Liver (tissue), 10 donors: ENCODE measurements at places on chromosomes 5 and 9.

DNA sequence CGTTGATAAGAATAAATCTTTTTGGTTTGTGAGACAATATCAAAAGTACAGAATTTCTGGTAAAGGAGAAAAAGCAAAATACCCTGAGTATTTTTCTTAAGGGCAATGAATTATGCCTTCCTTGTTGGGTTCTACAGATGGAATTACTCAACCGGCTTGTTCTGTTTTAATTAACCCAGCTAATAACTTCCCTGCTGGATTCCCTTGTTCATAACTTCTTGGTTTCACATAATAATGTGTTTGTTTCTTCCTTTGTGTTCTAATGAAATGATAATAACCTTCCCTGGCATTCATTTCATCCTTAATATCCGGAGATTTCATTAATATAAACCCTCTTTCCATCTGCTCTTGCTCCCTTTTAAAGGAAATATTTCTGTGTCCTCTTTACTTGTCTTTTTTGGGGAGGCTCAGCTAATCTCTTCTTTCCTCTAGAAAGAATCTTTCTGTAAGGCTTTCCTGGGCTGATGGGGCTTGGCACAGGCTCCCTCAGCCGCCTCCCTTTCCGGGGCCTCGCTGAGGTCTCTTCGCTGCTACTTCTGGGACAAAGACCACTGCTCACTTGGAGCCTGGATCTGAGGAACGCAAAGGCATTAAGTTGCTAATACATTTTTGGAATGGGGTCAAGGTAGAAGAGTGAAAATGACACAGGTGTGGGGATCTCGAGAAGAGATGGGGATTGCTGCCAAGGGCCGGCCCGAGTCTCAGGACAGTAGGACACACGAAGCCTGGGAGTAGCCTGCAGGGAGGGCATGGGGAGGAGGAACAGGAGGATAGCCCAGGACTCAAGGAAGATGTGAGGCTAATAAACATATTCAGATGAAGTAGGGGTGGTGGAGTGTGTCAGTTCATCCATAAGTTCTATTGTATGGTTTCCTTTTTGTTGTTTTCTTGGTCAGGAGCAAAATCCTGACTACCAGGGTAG is 118.5 kb downstream of the NRG2 start:
- DNase-seq: no peak

GRCh38 chr5:72855821-72856220 is 39.4 kb downstream of the TNPO1 start:
- no peak for DNase-seq

GRCh38 chr9:136059851-136060670 is 35.0 kb downstream of the NACC2 start:
- no peak for DNase-seq

DNA sequence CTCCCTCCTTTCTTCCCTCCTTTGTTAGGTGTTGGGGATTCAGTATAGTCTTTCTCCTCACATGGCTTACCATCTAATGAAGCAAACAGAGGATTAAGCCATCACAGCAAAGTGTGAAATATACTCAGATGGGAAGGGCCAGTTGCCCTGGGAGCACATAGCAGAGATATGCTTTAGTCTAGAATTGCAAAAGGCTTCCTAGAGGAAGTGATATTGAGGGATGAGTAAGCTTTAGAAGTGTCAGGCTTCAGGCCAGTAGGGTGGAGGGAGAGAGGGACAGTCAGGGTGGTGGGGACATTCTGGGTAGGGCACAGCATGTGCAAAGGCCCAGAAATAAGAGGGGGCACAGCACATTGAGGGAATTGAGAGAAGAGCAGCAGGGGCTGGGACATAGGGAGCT is 46.2 kb upstream of the GLRA1 start:
- DNase-seq: no peak

DNA sequence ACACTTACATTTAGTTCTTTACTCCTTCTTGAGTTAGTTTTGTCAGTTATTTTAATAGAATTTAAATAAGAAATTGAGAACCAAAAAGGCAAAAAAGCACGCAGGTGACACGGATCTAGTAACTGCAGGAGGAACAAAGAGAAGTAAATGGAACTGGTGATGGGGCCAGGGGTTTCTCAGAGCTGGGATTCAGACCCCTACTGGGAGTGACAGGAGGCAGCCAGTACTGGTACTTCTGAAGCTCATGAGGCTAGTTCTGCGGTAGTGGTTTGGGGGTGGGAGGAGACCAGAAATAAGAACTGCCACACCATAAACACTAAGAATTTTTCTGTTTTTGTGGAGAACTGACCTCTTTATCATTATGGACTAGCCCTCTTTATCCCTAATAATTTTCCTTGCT is 48.2 kb downstream of the OXCT1 start:
- no peak for DNase-seq

- no peak for DNase-seq
Observed at GRCh38 chr9:133134388-133135145, 13.5 kb upstream of the RALGDS start.

- DNase-seq: no peak
Observed at GRCh38 chr5:101995585-101995984, 300.5 kb downstream of the SLCO4C1 start.

- DNase-seq: no peak
Observed at GRCh38 chr5:103808464-103809106, 246.0 kb upstream of the NUDT12 start.

GRCh38 chr5:137681191-137681590 is 54.7 kb downstream of the KLHL3 start:
- DNase-seq: no peak

DNA sequence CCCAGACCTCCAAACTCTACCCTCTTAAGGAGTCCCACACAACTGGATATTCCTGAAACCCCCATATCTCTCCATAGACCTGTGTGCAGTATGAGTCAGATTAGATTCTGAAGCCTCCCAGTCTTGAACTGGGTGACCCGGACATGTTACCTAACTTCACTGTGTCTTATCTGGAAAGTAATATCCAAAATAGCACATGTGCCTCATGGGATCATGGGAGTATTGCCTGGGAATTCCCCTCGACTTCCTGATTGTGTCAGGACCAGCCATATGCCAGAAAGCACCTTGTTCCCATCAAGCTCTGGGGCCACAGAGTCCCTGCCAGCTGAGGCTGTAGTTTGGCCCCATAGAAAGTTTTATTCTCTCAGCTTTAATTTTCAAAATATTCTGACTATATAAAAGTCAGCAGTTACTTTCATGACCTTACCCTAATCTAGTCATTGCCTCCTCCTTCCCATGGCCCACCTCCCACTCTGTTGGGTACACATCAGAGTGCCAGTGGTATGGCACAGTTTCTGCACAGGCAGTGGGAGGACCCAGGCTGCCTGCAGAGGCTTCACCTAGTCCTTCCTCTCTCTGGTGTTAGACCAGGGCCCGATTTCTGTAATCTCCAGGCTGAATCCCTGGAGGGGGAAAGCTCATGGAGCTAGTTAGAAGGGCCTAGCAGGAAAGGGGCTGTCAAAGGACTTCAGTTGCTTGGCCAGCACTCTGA is 19.5 kb upstream of the B4GALT1 start:
- DNase-seq: no peak

DNA sequence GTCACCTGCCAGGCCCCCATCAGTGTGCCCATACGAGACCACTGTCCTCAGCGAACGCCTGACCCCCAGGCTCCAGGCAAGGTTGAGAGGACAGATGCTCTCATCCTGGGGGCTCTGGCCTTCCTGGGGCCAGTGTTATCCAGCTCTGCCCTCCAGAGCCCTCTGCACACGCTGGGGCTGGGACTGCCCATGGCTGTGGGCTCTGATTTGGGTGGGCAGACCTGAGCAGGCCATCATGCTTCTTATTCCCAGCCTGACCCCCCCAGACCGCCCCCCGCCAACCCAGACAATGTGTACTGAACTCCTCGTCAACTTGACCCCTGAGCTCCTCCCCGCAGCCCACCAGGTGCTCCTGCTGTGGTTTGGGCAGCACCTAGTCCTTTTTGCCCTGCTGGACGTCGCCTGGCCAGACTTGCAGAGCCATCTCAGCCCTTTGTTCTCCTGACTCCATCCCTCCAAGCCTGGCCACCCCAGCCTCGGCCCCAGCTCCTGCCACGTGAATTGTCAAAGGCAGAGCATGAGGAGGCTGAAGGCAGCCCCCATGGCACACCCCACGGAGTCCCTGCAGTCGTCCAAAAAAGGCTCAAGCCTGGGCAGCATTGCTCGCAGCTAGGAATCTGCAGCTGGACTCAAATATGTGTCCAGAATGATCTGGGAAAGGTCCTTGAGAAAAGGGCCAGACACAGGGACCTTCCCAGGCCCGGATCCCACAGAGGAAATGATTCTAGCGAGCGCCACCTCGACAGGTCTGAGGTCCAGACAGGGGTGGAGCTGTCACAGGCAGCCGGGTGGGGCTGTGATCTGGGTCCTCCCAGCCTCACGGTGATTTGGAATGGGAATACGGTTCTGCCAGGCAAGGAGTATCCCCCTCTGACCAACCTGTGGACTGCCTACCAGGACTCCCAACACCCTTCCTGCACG is 87.0 kb downstream of the ADAMTS2 start:
- DNase-seq: no peak

DNA sequence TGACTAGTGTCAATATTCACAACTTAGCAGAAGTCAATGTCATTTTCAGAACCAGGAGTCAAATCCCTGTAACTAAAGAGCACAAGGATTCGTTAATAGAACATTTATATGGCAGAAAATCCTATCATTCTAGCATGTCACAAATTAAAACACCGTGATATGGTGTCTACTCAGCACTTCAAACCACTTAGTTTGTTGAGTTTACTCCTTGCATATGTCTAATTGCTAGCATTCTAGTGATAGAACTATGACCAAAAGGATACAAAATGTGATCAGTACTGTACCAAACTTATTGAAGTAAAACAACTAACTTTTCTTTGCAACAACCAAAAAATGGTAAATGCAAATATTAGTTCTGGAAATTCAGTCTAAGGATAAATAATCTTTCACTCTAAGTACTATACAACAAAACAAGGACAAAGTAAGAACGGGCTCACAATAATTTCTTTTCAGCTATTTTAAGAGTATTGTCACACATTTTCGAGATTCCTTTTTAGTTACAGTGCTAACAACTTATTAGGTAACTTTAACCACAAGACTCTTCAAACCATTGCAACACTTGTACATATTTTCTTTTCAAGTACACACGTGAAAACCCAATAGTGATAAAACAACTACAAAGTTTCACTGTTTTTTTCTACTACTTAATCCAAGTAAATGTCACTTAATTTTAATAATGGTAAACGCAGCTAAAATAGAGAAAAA is 845.2 kb upstream of the CDH10 start:
- DNase-seq: no peak

- DNase-seq: no peak
Observed at GRCh38 chr9:125477089-125477544, 215.5 kb downstream of the GAPVD1 start.

- no peak for DNase-seq
Observed at GRCh38 chr9:70945301-70945700, 176.1 kb downstream of the TRPM3 start.

- DNase-seq: no peak
Observed at GRCh38 chr5:19462019-19462418, 526.0 kb downstream of the CDH18 start.

DNA sequence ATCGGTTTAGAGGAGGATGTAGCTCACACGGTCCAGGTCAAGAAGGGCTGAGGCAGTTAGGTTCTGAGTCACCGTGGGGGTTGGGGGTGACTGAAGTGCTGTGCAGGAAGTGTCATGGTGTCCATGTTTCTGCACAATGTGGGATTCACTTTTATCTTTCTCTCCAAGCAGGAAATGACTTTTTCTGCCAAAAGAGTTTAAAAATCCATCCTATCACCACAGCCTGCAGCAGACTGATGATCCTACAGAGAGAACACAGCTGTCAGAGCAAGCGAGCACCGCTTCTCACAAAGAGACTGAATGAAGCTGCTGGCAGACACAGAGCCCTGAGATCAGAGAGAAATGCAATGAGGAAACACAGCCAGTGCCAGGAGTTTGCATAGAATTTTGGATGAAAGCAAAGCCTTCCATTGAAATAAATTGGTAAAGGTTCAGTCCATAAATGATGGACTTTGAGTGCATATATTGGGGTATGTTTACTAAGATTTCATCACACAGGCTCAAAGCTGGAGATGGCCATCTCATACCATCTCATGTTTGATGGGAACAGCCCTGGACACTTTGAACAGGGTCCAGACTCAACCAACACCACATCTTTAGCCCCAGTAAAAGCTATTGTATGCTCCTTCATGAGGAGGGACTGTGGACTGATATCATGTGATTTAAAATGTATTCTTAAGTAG is 213.9 kb upstream of the FBXL7 start:
- no peak for DNase-seq

DNA sequence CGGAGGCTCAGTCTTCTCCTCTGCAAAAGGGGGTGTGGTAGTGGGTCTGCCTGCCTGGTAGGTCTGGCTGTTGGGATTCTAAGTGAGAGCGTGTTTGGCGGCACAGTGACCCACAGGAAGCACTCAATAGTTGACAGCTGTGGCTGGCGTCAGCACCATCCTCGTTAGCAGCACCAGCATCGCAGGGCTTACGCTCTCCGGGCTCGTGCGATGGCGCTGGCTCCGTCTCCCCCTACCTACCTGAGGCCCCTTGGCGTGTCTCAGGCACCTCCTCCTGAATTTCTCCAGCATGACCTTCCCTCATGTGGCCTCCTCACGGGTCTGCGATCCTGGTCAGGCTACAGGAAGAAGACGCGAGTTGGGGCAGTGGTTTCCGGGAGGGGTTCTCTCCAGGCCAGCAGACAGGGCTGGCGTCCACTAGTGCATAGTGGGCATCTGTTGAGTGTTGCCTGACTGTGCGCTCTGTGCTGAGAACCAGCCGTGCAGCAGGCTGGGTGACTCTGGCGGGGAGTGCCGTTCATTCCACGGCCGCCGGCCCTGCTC is 66.9 kb downstream of the HMCN2 start:
- DNase-seq: no peak
